ENCODE measurements at places on chromosomes 5 and 9. TPM values are rescaled to one million over a fixed set of nuclear protein-coding genes. Genes with fewer than 3 reads are reported as not detected.
A peak's percentile ranks its signal among the peaks of the same experiment; 100 is the strongest.

Gene CCDC192
- total RNA-seq, result 2.0 TPM

Gene NMUR2
- total RNA-seq, result 0.80 TPM

Gene AGXT2
- total RNA-seq, result not detected

DNA sequence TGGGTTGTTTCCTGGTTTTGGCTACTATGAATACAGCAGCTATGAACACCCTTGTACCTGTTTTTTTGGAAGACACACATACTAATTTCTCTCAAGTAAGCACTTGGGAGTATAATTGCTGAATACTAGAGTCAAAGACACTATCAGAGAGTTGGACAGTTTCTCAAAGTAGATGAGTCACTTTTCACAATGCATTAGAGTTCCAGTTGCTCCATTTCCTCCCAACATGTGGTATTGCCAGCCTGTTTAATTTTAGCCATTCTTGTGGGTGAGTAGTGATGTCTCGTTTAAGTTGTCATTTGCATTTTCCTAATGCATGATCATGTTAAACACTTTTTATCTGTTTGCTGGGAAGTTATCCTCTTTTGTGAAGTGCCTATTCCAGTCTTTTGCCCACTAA, 81.6 kb upstream of the GDNF start:
- no peaks in the 10 kb centered on the region for H3K4me1 ChIP-seq
- DNase-seq, result no peak
- H3K27me3 ChIP-seq, result peaks cover 10% of the 10 kb centered on the region
- no peak overlapping the region for H3K4me3 ChIP-seq

DNA sequence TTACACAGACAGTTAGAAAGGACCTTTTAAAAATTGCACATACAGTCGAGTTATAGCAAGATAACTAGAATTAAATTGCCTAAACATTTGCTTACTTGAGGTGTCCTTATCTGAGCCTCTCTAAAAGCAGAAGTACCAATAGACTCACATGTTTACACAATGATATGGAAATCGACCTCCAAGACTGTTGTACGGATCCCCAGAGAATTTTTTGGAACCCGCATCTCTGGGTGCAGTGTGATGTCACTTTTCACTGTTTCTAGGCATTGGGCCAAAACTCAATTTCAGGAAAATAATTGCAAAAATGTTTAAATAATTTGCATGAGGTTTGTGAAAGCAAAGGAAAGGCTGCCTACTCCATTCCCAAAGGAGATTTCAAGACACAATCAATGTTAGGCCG, 63.1 kb upstream of the ATG10 start:
- peaks cover 19% of the 10 kb centered on the region for H3K4me1 ChIP-seq
- no peak overlapping the region for H3K27ac ChIP-seq
- no peaks in the 10 kb centered on the region for H3K36me3 ChIP-seq
- H3K4me3 ChIP-seq, result no peak overlapping the region
- no peak for DNase-seq

DNA sequence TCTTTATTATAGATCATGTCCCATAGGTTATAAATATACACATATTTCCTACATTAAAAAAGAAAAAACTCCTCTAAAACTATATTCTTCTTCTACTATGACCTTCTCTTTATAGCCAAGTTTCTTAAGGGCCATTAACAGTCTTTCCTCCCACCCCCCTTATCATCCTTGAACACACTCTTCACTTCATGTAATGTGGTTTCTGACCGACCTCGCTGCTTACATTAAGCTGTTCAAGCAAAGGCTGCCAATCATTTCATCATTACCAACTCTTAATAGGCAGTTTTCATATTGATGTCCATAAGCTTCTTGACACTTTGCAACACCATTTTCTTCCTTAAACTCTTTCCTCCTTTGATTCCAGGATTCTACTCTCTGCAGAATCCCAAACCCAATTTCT, 283.0 kb upstream of the PCSK5 start:
- peaks cover 14% of the 10 kb centered on the region for H3K4me1 ChIP-seq
- H3K27ac ChIP-seq, result no peak overlapping the region
- peaks cover 22% of the 10 kb centered on the region for H3K27me3 ChIP-seq
- DNase-seq, result no peak
- no peaks in the 10 kb centered on the region for H3K36me3 ChIP-seq
- H3K4me3 ChIP-seq, result no peak overlapping the region

GRCh38 chr5:162503796-162504195, 436.2 kb downstream of the GABRG2 start:
- no peaks in the 10 kb centered on the region for H3K27me3 ChIP-seq
- H3K4me3 ChIP-seq, result no peak overlapping the region
- H3K4me1 ChIP-seq, result no peaks in the 10 kb centered on the region
- no peaks in the 10 kb centered on the region for H3K36me3 ChIP-seq
- DNase-seq, result no peak

GRCh38 chr5:131272307-131272706, 8.5 kb downstream of the CDC42SE2 start:
- H3K4me3 ChIP-seq, result no peak overlapping the region
- H3K4me1 ChIP-seq, result peaks cover 9% of the 10 kb centered on the region
- no peaks in the 10 kb centered on the region for H3K27me3 ChIP-seq
- peaks cover 8% of the 10 kb centered on the region for H3K36me3 ChIP-seq

DNA sequence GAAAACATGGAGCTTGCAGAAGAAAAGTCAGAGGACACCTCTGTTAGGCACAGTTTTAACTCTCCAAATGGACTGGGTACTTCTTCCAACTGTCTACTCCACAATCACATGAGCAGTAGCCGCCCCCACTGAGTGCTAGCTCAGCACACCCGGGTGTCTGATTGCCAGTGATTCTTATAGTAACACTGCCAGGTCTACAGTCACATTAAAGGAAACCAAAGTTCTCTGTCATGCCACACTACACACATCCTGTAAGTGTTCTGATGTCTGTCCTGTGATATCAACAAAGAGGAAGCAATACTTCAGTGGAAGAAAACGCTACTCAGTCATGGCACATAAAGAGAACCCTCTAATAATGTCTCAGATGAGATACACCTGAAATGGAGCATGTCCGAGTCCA, at the start of gene HAVCR2:
HAVCR2 (minus strand) TSS at position 69 of the 400 bp plus-strand sequence; CDS start at position 8, 61 bp downstream.
- no peak within 1 kb of the TSS for H3K27ac ChIP-seq
- H3K27me3 ChIP-seq, result no peaks in the 10 kb centered on the region
- no peak within 1 kb of the TSS for H3K4me3 ChIP-seq
- H3K36me3 ChIP-seq, result no peaks in the 10 kb centered on the region

Gene OR13J1
- total RNA-seq, result not detected

DNA sequence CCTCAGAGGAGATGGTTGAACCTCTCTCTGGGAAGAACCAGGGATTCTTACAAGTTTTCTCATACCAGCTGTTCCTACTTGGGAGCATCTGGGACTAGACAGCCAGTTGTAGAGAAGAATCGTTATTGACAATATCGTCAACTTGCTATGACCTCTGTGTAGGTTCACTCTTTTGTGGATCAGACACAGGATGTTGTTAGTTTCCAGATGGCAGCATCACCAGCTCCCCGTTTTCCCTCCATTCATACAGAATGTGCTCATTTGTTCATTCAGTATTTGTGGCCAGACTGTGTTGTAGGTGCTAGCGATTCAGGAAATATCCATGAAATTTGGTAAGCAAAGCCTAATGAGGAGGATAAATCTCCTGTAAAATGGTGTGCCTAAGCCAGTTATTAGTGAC, 3.7 kb downstream of the PDE8B start:
- no peak overlapping the region for H3K27ac ChIP-seq
- peak overlapping the region; percentile 18 for H3K4me3 ChIP-seq
- H3K4me1 ChIP-seq, result peaks cover 15% of the 10 kb centered on the region
- peaks cover 51% of the 10 kb centered on the region for H3K27me3 ChIP-seq
- no peak for DNase-seq

DNA sequence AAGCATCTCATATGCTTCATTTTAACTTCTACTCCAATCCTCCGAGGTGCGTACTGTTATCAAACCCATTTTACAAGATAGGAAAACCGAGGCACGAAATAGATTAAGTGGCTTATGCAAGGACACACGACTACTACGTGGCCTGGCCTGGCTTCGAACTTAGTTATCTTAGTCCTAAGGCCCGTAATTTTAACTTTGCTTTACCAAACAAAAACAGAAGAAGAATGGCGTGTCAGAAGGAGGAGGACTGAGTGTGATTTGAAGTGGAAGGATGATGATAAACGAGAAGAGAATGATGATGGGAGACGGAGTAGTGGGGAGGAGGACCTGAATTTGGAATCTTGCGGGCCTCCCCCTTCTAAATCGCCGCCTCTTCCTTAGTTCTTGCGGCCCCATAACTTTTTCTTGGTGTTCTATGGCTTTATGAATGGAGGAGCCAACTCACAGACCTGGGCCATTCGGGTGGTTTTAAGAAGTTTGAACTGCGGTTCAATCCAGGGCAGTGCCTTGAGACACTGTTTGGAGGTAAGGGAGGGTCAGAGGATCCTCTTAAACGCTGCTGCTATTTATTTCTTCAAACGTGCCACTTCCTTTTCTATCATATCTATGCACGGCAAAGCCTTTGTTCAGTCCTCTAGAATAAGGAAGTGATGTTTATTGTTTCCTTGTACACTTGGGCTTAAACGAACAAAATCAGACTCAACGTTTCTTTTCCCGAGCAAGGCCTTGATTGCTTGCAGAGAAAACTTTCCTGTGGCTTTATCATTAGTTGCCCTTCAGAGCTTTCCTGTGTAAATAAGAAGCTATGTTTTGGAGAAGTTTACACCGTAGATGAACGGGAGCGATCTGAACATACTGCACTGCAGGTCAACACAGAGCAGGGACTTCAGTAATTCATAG, 795 bp downstream of the CNOT8 start:
- H3K27me3 ChIP-seq, result no peaks in the 10 kb centered on the region
- peaks cover 12% of the 10 kb centered on the region for H3K36me3 ChIP-seq
- peak overlapping the region; percentile 99 for H3K27ac ChIP-seq
- no peak for DNase-seq
- peaks cover 27% of the 10 kb centered on the region for H3K4me1 ChIP-seq

Data from type B pancreatic cell (in vitro differentiated cells).